LNCaP clone FGC (cell line): ENCODE measurements at places on chromosomes 2 and 18.

DNA sequence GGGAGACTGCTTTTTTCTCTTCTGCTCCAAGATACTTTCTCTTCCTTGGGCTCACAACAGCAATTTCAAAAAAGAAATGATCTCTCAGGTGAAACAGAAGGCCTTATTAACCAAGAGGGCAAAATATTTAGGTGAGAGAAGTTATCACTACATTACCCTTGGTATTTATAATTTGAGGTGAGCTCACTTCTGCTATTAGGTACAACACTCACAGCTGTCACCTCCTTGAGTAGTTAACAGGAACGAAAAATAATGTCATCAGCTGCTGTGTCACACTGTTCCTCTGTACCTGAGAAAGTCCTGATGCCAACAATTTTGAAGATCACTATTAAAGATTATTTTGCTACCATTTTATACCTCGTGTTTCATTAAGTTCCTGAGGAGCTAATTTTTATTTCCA is 205.0 kb downstream of the DLGAP1 start:
- DNase-seq: no peak

DNA sequence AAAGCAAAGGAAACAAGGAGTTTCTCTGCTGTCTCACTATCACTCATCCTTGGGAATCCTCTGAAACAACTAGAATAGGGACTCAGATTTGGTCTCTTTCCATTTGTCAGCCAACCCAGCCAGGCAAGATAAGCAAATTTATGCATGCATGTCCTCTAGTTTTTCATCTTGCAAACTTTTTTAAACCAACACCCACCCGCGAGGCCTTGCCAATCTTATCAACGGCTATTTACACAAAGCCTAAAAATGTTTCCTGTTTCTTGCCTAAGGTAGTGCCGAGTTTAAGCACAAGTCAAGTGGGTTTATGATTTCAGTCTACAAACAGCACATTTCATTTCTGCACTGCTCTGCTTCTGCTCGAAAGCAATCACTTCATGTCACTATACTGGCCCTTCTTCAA is 240.9 kb downstream of the STK39 start:
- DNase-seq: peak; percentile 15

- no peak for DNase-seq
These were observed 14.6 kb downstream of the ENOSF1 start for GRCh38 chr18:697800-698199.

DNA sequence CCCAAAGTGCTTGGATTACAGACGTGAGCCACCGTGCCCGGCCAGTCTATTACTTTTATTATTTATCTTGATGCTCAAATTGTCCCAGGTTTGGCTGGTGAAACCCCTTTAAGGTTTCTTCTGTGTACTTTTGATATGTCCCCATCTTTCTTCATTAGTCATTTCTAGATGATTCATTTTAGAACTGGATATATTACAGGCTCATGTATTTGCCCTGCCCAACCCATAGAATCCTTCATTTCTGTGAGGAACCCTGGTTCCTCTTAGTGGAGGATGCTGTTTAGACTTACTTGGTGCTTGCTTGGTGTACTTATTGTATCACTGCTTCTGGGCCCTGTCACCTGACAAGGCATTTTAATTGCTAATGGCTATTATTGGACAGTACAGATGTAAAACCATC is 40.1 kb downstream of the KCMF1 start:
- no peak for DNase-seq

- DNase-seq: peak; percentile 52
These were observed 1.4 kb downstream of the PSME4 start for GRCh38 chr2:53969285-53969967.

DNA sequence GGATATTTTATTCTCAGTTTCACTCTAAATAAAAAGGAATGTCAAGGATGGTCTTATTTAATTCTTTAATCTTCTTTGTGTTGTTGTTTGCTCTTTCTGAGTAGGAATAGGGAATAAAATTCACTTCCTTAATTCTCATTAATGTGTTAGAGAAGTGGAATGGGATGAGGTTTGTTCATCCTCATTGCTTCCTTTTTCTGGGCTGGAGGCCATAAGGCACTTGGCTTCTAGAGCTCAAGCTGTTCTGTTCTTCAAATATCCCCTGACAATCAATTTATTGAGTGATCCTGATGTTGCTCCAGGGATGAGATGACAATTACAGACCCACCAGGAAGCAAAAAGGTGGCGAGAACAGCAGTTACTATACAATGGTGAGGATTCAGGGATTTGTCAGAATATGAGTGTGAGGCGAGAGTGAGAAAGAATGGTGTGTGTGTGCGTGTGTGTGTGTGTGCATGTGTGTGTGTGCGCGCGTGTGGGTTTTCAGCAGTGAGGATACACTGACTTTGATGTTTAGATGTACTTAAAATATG is 557.6 kb upstream of the FANCL start:
- no peak for DNase-seq

- DNase-seq: no peak
These were observed 137.1 kb downstream of the LCLAT1 start for GRCh38 chr2:30584116-30584515.

GRCh38 chr2:40534528-40534927 is 82.6 kb upstream of the SLC8A1 start:
- no peak for DNase-seq

- no peak for DNase-seq
These were observed 101.8 kb upstream of the ARL5A start for GRCh38 chr2:151930042-151930441.

- no peak for DNase-seq
These were observed 182.4 kb downstream of the ALPK2 start for GRCh38 chr18:58446391-58447060.

GRCh38 chr18:8776013-8776943 is 70.9 kb downstream of the MTCL1 start:
- DNase-seq: no peak

GRCh38 chr2:85605406-85606115 is 3.1 kb upstream of the TMEM150A start:
- no peak for DNase-seq

GRCh38 chr2:130363479-130363878 is 7.6 kb downstream of the PTPN18 start:
- DNase-seq: no peak

DNA sequence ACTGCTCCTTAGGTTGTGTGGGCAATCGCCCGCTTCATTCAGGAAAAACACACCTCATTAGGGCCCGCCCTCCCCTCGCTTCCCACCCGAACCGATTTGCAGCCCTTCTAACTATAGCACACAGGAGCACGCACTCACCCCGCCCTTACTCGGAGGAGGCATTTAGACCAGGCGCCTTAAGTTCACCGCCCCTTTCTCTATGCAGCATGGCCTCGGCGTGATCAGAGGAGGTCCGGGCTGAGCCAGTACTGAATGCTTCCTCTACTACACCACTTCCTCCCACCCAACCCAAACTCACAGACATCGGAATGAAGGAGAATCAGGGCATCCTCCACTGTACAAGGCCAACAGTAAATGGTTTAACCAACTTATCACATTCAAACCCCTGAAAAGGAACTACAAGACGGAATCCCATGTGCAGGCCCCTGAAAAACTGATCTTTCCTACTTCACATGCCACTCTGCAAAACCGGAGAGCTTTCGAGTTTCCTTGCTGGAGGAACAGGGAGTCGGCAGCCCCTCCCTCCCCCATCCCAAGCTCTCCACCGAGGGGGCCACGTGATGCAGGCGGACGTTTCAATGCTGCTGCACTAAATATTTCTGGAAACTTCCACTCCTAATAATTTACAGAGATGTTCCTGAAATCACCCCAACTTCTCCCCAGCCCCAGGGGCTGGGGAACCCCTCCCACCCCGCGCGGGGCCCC is 1.4 kb downstream of the XPO1 start:
- peak; percentile 25 for DNase-seq

- DNase-seq: no peak
These were observed 78.7 kb downstream of the USP40 start for GRCh38 chr2:233487748-233488345.
